ENCODE measurements at places on chromosomes 16 and 17.

- DNase-seq = no peak
These were observed 165.1 kb downstream of the PPM1E start for GRCh38 chr17:58920773-58921172.

DNA sequence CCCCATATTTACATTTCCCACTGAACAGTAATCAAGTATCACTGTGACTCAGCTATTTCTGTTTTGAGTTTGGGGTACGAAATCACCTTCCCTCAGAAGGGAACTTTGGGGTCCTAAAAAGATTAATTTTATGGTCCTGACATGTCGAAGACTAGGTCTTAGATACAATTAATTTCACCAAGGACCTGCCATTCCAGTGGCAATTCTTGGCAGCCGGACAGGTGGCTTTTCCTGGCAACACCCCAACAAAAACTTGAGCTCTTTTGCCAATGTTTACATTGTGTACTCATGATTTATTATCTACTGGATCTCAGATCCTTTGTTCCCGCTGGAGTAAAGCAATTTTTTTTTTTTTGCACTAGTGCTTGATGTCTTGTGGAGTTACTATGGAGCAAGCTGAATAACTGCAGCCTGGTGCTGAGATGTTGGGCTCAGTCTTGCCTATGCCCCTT, 14.4 kb downstream of the SLFN5 start:
- no peak for DNase-seq

DNA sequence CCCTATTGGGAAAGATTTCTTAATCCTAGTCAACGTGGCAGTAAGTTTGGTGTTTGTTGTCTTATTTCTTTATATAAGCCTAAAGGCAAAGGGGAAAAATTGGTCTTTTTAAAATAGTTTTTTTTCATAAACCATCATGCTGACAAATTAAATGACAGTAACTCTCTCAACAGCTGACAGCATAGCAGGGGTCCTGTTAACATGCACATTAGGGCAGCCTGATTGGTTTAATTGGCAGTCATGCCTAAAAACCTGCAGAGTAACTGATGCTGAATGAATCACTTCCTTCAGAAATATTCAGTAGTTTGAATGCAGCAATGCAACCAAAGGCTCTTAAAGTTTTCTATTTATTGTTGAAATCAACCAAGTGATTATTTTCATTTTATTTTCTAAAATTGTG, 85.4 kb downstream of the ITFG1 start:
- no peak for DNase-seq

GRCh38 chr16:19780321-19780720, 62.2 kb downstream of the IQCK start:
- DNase-seq = no peak

DNA sequence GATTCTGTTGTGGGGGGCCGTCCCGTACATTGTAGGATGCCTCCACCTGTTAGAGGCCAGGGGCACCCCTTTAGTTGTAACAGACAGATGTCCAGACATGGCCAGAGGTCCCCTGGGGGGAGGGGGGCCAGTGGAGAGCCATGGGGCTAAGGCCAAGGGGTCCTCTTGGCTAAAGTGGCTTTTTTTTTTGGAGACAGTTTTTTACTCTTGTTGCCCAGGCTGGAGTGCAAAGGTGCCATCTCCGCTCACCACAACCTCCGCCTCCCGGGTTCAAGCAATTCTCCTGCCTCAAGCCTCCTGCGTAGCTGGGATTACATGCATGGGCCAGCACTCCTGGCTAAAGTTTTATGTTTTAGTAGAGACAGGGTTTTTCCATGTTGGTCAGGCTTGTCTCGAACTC, 229.0 kb downstream of the CPPED1 start:
- DNase-seq = no peak

- DNase-seq = no peak
These were observed 37.7 kb downstream of the TMEM114 start for GRCh38 chr16:8552487-8553221.

GRCh38 chr17:71338396-71338795, 782.4 kb upstream of the SOX9 start:
- no peak for DNase-seq

- DNase-seq = peak; percentile 76
These were observed 17.9 kb upstream of the SPN start for GRCh38 chr16:29644973-29645693.

DNA sequence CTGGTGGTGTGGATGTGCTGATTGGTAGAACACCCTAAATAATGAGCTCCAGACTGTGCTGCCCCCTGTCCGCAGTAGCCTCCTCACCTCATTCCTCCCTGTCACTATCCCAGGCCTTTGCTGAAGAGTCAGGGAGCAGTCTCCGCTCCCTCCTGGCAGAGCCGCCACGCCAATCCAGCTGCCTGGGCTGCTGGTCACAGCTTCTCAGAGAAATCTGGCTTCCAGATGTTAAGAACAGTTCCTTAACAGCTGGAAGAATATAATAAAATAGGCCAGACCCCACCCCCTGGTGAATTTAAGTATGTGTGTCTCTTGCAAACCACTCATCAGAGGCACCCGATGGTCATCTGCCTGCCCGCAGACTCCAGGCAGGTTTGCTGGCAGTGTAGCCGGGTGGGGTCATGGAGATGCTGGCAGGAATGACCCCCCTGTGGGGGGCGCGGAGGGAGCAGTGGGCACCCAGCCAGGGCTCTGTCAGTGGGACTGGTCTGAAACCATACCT, 161.0 kb downstream of the CCDC182 start:
- DNase-seq = no peak

DNA sequence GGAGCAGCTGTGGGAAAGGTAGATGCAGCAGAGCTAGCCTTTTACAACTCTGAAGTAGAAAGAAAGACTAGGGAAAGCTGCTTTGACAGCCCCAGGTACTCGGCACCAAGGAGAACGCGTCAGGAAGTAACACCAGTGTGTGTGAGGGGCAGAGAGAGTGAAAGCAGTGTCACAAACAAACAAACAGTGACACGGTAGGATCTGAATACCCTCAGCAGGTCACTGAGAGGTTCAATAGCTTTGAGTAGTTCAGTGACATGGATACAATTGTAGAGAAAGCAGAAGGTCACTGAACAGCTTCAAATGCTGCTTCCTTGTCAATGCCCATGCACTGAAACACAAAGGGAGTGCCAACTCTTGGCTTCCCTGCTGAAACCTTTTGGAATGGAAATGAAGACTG, 150.3 kb upstream of the C17orf78 start:
- DNase-seq = no peak

DNA sequence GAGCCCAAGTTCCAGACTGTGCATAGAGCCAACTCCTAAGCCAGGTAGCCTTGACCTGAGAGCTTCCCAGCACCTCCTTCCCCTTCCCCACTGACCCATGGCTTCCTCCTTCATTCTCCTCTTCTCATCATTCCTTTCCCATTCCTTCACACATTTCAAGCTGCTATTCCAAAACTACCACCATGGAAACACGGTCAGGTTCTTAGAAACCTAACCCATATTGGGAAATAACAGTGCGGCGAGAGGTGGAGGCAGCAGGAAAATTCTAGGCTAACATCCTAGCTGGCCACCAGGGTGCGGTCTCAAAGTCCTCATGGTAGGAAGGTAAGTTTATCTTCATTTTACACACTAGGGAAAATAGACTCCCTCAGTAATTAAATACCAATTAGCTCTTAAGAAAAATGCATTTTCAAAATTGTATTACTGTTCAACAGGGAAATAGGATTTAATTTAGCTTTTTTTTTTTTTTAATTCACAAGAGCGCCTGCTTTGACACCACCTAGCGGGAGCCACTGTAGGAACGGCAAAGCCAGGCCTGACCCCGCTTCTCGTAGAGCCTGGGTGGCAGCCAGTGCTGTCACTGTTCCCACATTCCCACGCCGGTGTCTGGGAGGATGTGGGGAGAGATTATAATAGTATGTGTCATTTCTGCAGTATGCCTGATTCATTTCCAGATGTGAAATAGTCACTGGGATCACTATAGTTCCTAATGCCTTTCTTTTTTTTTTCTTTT, 14.0 kb upstream of the SPHK1 start:
- DNase-seq = peak; percentile 63

DNA sequence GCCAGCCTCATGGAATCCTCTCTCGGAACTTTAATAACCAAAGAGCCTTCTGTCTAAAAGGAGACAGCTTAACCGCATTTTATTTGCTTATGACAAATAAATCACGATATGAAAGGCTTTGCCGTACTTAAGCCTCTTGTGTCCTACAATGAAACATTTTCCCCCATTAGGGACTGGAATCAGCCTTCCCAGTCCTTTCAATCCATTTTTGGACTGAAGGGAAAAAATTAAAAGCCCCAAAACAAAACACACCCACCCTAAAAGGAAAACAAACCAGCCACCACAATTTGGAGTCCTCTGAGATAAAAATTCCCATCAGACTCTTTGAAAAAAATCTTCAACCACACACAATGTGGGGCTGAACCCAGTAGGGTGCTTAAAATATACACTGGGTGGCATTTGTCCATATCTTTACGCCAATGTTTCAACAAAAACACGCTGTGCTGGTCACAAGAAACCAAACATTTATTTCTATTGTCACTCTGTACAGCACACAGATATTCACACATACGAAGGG, 3.0 kb downstream of the HOXB4 start:
- no peak for DNase-seq

DNA sequence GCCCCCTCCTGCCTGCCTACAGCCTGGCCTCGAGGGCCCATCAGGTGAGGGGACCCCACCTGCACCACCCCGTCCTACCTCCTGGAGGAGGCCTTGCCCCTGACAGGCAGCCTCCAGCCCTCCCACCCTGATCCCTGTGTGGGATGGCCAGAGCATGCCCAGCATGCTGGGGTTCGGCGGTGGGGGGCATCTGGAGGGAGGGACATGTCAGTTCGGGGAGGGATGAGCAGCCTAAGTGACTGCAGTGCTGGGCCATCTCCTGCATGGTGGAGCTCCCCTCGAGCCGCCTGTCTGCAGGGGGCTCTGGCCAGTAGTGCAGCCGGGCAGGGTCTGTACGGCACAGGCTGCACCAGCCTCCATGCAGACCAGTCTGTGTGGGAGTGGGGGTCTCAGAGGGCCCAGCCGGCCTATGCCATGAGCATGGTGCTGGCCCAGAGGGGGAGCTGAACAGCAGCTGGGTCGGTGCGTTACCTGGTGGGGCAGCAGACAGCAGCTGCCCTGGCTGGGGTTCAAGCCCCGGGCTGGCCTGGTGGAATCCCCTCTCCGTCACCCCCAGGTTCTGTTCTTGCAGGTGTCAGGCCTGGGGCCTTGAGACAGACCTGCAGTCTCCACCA, 4.0 kb upstream of the RNPS1 start:
- no peak for DNase-seq
